Kidney capillary endothelial cell (primary cell): ENCODE measurements at places on chromosomes 11 and 22.

- DNase-seq = no peak
These were observed 517.7 kb downstream of the ETS1 start for GRCh38 chr11:128069665-128070064.

DNA sequence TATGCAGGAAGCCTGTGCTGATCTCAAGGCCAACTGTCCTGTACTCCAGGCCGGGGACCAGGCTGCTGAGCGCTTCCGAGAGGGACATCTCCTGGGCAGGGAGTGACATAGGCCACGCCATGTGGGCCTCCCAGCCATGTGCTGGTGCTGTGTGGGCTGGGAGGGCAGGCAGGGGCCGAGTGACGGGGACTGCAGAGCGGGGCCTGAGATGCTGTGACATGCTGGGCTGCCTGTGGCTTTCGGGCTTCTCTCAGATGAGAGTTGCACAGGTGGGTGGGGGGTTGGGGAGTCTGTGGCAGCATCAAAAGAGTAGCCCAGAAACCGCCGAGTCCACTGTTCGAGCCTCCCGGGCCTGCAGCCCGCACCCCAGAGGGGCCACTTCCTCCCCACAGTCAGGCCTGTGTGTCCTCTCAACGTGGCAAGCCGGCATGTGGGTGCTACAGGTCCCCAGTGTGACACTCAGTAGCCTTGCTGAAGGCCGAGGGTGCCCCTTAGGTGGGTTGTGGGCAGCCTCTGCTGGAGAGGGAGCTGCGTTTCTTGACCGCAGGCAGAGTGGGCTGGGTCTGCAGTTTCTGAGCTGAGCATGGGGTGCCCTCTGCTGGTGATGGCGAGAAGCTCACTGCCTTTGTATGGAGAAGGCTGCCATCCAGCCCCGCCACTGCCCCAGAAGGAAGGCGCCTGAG, 101.2 kb downstream of the BCR start:
- DNase-seq = peak; percentile 62

DNA sequence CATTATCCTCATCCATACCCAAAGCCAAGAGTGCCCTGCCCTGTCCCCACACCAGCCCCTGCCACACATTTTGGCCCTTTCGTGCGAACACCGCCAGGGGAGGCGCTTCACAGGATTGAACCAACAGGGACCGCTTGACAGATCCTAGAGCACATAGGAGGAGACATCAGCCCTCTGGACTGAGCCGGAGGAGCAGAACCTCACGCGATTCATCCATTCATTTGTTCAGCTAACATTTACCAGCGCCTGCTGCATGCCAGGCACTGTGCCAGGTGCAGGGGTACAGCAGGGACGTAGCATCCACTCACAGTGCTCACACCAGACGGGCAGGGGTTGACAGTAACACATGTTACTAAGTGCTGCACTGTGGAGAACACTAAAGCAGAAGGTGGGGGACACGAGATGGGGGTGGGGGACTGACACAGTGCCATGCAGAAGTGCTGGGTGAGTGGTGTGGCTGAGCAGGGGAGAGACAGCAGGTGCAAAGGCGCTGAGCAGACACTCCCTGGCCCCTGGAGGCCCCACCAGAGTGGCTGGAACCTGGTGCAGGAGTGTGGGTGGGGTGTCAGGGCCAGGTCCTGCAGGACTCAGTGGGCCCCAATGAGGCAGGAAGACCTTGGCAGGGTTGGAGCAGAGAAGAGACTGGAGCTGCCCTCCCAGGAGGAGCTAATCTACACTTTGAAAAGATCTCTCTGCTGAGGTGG, 3.4 kb downstream of the GNAZ start:
- DNase-seq = no peak

DNA sequence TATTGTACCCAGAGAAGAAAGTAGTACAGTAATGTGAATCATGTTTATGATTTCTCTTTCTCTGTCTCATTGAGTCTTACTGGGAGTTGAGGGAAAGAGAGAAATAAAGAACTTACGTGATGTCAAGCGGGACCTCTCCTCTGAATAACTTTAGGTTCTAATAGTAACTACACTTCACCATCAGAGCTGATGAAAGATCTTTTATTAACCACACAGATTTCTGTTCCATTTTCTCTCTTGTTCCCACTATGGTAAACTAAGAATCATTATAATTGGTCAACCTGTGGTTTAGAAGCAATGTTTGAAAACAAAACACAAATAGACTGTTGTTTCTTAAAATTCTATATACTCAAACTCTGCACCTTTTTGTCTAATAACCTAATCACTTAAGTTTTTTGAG, 142.3 kb downstream of the ELP4 start:
- DNase-seq = no peak

DNA sequence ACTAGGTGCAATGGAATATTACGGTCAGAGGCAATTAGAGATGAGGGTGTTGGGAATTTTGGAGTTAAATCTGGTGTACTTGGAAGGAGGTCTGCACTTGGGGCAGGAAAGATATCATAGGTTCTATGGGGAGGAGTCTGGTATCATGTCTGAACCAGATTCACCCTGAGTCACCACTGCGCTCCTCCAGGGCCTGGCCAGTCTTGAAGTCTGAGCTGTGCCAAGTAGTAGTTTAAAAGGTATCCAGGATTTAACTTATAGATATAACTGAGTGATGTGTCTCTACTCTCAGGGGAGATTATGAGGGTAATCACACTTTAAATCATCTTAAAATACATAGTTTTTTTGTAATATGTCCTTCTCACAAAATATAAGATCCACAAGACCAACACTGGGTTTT, 6.6 kb downstream of the CNGA4 start:
- DNase-seq = no peak

DNA sequence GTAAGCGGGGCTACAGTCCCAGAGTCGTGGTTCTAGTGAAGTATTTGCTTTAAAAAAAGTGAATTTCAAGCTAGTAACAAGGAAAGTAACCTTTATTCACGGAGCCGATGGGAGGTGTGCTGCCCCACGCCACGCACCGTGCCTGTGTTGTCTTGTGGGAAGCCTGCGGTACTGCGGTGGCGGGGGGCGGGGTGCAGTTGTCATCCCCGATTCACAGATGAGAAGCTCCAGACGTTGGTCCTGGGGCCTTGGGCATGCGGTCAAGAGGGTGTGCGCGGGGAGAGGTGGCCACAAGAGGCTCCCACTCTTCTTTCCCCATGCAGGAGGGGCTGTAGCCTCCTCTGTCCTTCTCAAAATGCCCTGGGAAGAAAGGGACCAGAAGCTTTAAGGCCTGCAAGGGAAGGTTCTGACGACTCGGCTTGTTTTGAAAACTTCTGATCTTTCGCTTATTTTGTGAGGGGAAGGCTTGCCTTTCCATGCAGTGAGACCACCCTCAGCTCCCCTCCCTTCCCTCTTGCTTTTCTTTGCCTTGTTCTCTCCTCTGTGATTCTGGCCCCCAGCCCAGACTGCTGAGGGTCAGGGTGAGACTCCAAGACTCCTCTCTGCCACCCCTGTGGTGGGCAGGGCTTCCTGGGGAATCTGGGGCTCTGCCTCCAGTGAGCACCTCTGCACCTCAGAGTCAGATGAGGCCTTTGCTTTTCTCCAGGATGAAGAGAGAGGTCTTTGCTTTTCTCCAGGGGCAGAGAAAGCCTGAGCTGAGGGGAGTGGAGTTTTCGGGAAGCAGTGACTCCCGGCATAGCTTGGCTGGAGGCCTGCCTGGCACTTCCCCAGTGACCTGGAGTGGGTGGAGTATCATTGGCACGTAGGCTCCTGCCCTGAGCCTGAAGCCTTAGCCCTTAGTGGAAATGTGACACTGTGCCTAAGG, 6.2 kb downstream of the GLB1L3 start:
- no peak for DNase-seq

- no peak for DNase-seq
These were observed 118.5 kb upstream of the ARHGAP20 start for GRCh38 chr11:110830747-110831146.

- no peak for DNase-seq
These were observed 75.0 kb upstream of the PRODH start for GRCh38 chr22:19011075-19011474.
